Stimulated activated CD8-positive, alpha-beta memory T cell treated with anti-CD3 and anti-CD28 coated beads, Interleukin-15, amount 100 ng/mL, for 4 hours (primary cell): ENCODE measurements at places on chromosomes 2 and 18.

DNA sequence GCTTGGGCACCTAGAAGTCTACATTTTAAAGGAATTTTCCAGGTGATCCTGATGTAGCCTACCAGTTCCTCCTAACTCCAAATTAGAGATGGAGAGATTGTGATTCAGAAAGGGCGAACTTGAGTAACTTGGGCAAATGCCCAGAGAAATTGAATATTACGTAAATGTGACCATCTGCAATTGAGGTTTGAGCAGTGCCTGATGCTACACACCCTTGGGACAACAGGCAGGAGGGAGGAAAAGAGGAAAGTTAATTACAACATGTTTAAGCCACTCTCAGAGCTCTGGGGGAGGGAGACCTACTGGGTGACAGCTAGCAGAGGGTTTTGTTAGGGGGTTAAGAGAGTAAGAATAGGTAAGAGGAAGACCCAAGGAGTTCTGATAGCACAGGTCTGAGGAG lies 208.9 kb downstream of the LPIN1 start:
- DNase-seq: no peak

DNA sequence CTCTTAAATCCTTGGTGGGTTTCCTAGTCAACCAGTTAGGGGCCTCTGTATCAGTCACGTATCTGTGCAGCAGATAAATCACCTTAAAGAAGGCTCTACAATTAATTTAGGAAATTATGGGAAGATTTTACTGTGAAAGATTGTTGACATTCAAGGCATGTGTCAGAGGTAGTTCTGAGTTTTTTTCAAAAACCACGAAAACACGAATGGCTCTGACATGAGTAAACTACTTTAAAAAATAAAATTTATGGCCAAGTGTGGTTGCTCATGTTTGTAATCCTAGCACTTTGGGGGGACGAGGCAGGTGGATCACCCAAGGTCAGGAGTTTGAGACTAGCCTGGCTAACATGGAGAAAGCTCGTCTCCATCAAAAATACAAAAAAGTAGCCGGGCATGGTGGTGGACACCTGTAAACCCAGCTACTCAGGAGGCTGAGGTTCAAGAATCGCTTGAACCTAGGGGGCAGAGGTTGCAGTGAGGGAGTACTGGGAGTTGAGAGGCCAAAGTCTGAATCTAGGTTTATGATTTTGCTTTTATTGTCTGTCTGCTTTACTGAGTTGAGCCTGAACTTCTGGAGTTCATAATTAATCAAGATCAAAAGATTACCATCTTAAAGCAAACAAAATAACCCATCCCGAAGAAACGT lies 77.1 kb downstream of the SPRED2 start:
- DNase-seq: no peak

GRCh38 chr2:98604547-98604946 lies 3.8 kb downstream of the COA5 start:
- no peak for DNase-seq

DNA sequence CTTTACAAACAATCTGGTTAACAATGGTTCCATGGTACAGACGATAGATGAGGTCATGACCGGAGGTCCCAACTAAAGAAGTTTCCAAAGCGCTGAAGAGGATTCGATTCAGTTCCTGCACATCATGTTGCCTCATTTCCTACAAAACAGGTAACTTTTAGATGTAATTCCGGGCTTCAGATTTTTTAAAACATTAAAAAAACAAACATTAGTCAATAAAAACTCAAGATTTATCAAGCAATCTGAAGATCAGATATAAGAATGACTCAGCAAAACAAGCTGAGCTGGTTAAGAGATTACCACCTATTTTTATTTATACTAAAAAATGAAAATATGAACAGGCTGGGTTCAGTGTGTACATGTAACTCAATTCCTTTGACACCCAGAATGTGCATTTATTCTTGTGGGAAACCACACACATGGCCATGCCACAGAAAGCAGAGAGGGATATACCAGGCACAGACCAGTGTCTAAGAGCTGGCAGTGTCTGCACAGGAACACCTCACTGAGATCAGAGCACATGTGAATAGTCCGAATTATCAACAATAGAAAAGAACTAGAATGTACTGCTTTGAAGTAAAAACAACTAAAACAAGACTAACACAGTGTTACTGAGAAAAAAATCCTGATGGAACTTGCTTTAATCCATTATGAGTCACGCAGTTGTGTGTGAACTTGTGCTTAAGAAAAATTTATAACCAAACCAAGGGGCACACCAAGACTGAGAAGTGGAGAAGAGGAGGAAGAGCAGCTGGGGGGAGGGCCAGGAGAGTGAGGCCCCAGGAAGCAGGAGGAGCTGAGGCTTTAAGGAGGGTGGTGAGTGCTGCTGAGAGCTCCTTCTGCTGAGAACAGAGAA lies 9.5 kb downstream of the USP40 start:
- no peak for DNase-seq

DNA sequence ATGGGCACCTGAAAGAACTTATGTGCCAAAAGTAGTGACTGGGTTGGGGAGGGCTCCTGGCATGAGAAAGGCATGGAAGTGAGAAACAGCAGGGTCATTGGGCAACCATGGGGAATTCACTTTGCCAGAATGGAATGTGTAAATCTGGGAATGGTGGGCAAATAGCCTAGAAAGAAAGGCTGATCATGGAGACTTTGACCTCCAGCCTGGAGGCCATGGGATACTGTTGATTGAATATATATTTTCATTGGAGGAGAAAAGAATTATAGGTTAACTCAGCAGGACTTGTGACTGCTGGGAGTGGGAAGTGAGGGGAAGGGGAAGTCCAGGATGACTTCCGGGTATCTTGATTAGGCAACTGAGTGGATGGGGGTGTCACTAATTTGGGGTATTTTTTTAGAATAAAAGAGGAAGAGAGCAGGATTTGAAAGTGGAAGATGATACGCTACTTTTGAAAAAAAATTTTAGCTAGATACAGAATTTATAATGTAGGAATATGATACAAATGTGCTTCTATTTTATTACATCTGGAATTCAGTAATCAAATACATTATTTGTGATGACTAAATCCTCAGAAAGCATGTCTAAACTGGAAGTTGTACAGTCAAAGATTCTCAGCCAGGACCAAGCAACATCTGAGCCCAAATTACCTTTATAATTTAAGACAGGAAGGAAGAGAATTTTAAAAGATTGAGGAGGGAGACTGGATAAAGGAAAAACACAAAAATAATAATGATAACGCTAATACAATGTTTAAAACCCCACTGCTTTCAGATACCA lies 116.2 kb downstream of the GATA6 start:
- no peak for DNase-seq

DNA sequence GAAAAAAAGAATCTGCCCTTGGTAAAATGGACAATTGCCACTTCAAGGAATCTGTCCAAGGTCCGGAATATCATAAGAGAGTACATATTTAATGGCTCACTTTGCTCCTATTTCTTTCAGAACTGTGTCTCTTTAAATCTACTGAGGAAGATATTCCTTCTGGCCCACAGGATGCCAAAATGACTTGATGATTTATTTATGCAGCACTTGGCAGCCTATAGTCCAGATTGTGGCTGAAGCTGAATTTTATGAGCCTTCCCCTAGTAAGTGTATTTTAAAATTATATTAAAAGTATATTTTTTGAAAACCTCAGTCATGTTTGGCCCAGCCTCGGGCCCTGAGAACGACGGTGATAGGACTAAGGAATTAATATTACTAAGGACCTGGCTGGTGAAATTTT lies 465.1 kb upstream of the HNRNPA3 start:
- DNase-seq: no peak
